Stromal cell of bone marrow (primary cell): ENCODE measurements at places on chromosomes 5 and 9.

GRCh38 chr9:87643107-87643650, 82.7 kb upstream of the CTSL start:
- no peak for DNase-seq

GRCh38 chr5:3010953-3011763, 259.7 kb upstream of the IRX2 start:
- no peak for DNase-seq

- no peak for DNase-seq
Measured at GRCh38 chr9:124724415-124725067, 46.6 kb downstream of the NR6A1 start.

DNA sequence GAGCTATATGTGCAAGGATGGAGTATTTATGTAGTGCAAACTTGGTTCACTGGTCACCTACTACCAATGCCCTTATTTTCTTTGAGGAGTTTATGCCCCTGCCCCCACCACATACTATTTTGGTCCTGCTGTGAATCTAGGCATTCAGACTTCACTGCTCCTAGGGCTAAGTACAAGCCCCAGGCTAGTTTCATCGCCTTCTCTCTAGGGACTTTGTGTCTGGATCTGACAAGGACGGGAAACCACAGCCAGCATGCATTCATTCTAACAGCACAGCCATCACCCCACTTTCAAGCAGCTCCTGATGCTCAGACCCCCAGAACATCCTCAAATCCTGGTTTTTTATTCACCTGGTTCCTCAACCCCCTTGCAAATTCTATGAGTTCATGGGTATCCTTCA, 56.8 kb downstream of the DRD1 start:
- no peak for DNase-seq

- no peak for DNase-seq
Measured at GRCh38 chr5:133638436-133638835, 26.1 kb upstream of the FSTL4 start.

GRCh38 chr5:38448568-38449350, 107.7 kb downstream of the LIFR start:
- DNase-seq = no peak

GRCh38 chr9:1726993-1727759, 288.0 kb upstream of the SMARCA2 start:
- DNase-seq = no peak

- DNase-seq = peak; percentile 66
Measured at GRCh38 chr9:72554221-72554641, 32.8 kb downstream of the TMC1 start.

DNA sequence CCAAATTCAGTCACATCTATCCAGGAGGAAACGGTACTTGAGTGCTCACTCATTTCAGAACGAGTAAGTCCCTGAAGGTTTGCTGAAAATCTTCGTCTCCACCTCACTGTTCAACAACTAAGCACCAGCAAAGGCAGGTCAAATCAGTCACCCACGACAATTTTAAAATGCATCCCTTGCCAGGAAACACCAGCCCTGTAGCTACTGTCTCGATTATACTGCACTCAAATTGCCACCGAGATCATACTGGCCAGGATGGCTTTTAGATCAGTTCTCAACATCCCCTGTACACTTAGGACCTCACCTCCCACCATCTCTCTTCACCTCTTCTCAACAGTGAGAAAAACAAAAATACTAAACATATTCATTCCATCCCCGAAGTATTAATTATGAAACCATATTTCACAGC, 298.6 kb downstream of the AGTPBP1 start:
- no peak for DNase-seq

GRCh38 chr9:87119328-87119881, 172.1 kb upstream of the GAS1 start:
- DNase-seq = peak; percentile 83

- DNase-seq = no peak
Measured at GRCh38 chr5:181173027-181173419, 25.6 kb downstream of the OR2V2 start.

GRCh38 chr5:79186021-79186420, 49.9 kb upstream of the JMY start:
- no peak for DNase-seq

DNA sequence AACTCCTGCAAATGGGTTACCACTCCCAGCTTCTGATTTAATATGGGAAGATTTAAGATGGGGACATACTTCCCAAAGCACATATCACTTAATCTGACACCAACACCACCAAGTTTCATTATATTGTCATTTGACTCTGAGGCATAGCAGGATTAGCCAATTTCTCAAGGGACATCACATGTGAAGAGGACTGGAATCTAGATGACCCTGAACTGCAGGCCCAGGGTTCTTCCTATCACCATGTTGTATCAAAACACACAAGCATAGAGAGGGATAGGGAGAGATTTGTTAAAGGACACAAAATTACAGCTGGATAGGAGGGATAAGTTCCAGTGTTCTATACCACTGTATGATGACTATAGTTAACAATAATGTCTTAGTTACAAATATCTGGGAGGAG, 168.3 kb upstream of the PPP2R2B start:
- no peak for DNase-seq

GRCh38 chr9:99907208-99907532, 716 bp downstream of the STX17 start:
- no peak for DNase-seq

GRCh38 chr9:16179566-16179965, 626.7 kb downstream of the CCDC171 start:
- no peak for DNase-seq

GRCh38 chr5:177530638-177531037, 13.9 kb upstream of the DDX41 start:
- DNase-seq = no peak

DNA sequence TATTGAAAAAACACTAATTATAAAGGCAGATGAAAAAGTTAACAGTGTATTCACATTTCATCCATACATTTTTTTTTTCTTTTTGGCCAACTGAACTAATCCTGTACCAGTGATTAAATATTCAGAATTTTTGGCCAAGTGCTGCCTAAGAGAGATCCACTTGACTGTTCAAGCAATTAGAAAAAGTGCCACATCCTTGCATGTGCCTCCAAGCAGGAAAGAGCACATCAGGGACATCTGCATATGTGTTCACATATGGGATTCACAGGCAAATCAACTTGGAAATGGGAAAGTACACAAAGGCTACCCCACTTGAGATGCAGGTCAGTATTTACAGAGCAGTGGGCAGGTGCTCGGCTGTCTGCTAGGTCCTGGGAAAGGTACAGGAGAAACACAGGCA, 163.3 kb upstream of the LHFPL2 start:
- no peak for DNase-seq

- no peak for DNase-seq
Measured at GRCh38 chr5:9409413-9409960, 136.4 kb downstream of the SEMA5A start.

GRCh38 chr5:66960369-66961137, 236.0 kb downstream of the CD180 start:
- no peak for DNase-seq

- no peak for DNase-seq
Measured at GRCh38 chr9:85451680-85452079, 290.1 kb downstream of the AGTPBP1 start.

- no peak for DNase-seq
Measured at GRCh38 chr9:2015581-2016407, 647 bp downstream of the SMARCA2 start.
